Activated CD8-positive, alpha-beta T cell treated with anti-CD3 and anti-CD28 coated beads for 36 hours (primary cell): ENCODE measurements at places on chromosomes 12 and 14. TPM values are rescaled to one million over a fixed set of nuclear protein-coding genes. Genes with fewer than 3 reads are reported as not detected.

Gene GLS2
- total RNA-seq, result 5.2 TPM

Gene POTEM
- total RNA-seq, result not detected

Gene CDKN3
- total RNA-seq, result 88.0 TPM

Gene FAM186B
- total RNA-seq, result not detected

Gene CEBPE
- 0.34 TPM for total RNA-seq

Gene SLC25A47
- not detected for total RNA-seq

Gene RNASE3
- not detected for total RNA-seq

Gene CCDC197
- total RNA-seq, result not detected

Gene TBC1D30
- total RNA-seq, result 0.40 TPM

Gene ART4
- total RNA-seq, result not detected

Gene APOF
- total RNA-seq, result not detected

Gene RASSF9
- not detected for total RNA-seq

Gene ANAPC7
- total RNA-seq, result 52.9 TPM

Gene OR6C4
- total RNA-seq, result not detected

Gene NFE2
- not detected for total RNA-seq

Gene TMEM253
- total RNA-seq, result not detected

Gene ACSM4
- not detected for total RNA-seq

Gene RAD51AP1
- total RNA-seq, result 47.8 TPM

Gene AQP6
- not detected for total RNA-seq

Gene GPR135
- total RNA-seq, result 1.5 TPM

Gene AMHR2
- not detected for total RNA-seq

Gene SMIM41
- total RNA-seq, result not detected

Gene KIF21A
- 20.0 TPM for total RNA-seq

Gene BATF
- 47.0 TPM for total RNA-seq

Gene HAL
- total RNA-seq, result 0.25 TPM

Gene RFX4
- total RNA-seq, result not detected

Gene NEDD8
- 167 TPM for total RNA-seq

Gene EXOC5
- 75.1 TPM for total RNA-seq

Gene OTUB2
- 0.25 TPM for total RNA-seq

Gene GPRC5D
- not detected for total RNA-seq

Gene TRPV4
- total RNA-seq, result not detected

Gene SLC6A15
- not detected for total RNA-seq

Gene ANKRD33
- not detected for total RNA-seq

Gene SERPINA12
- not detected for total RNA-seq

Gene MORN3
- 1.1 TPM for total RNA-seq

Gene VCPKMT
- 11.4 TPM for total RNA-seq

Gene CLEC12A
- 0.47 TPM for total RNA-seq

Gene CCDC196
- total RNA-seq, result not detected

Gene PMCH
- total RNA-seq, result not detected

Gene PRR13
- total RNA-seq, result 167 TPM

Gene RAPGEF3
- 0.56 TPM for total RNA-seq

Gene PLEKHD1
- 0.07 TPM for total RNA-seq

Gene NPAS3
- total RNA-seq, result not detected

Gene SEL1L
- 55.4 TPM for total RNA-seq

Gene KCNMB4
- total RNA-seq, result 1.3 TPM

Gene SYNE3
- 64.0 TPM for total RNA-seq

Gene IRAK3
- 0.31 TPM for total RNA-seq

Gene RERGL
- total RNA-seq, result not detected
